Pancreas (tissue), 10 donors: ENCODE measurements at places on chromosomes 3 and 15. TPM values are rescaled to one million over a fixed set of nuclear protein-coding genes. Genes with fewer than 3 reads are reported as not detected.

DNA sequence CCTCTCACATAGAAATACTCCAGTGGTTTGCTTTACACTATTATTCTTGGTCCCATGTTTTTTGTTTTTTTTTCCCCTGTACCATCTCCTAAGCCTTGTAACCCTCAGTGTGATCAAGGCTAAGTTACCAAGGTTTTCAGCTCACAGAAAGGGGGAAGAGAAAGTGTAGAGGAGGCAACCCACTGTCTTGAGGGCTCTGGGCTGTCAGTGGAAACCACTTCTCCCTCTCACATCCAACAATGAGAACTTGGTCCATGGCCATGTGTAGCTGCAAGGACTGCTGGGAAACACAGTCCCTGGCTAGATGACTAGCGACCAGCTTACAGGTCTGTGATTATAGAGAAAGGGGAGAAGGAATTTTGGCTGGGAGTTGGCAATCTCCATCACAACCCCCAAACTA lies 30.3 kb downstream of the GPD1L start:
- H3K36me3 ChIP-seq = no peaks in the 10 kb centered on the region
- H3K4me1 ChIP-seq = no peaks in the 10 kb centered on the region
- no peak overlapping the region for H3K27ac ChIP-seq
- no peaks in the 10 kb centered on the region for H3K27me3 ChIP-seq

Gene STRC
- 0.43 TPM for total RNA-seq

- H3K4me3 ChIP-seq = no peak overlapping the region
- no peaks in the 10 kb centered on the region for H3K27me3 ChIP-seq
- H3K27ac ChIP-seq = no peak overlapping the region
- no peak for DNase-seq
Observed at GRCh38 chr3:189144645-189145044, 27.1 kb upstream of the TPRG1 start.

DNA sequence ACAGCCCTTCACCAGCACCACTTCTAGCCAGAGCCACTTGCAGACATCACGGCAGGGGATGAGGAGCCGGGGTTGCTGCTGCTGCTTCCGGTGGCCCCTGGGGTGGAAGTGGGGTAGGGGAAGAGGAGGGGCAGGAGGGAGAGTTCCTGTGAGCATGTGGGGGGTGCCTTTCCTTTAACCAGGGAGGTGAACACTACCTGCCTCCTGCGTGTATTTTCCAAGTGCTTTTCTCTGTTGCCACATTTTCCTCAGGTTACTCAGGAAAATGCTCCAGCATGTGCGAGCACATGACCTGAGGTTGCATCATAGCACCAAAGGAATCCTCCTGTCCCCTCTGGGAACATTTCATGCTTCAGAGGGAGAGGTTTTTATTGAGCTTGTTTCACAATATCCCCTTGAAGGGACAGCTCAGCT lies 12.2 kb upstream of the SACM1L start:
- H3K27me3 ChIP-seq = no peaks in the 10 kb centered on the region
- H3K4me3 ChIP-seq = no peak overlapping the region
- H3K27ac ChIP-seq = no peak overlapping the region
- no peaks in the 10 kb centered on the region for H3K4me1 ChIP-seq

Gene NPAP1
- 0.37 TPM for total RNA-seq
